ENCODE measurements at places on chromosomes 3 and 15.

GRCh38 chr3:149528340-149528650 lies 53.8 kb downstream of the TM4SF4 start:
- DNase-seq: no peak

- no peak for DNase-seq
Measured at GRCh38 chr3:47669026-47669749, 90.5 kb upstream of the CSPG5 start.

GRCh38 chr3:46874430-46874829 lies 3.1 kb upstream of the PTH1R start:
- DNase-seq: peak; percentile 55

GRCh38 chr3:89358281-89358680 lies 250.9 kb downstream of the EPHA3 start:
- DNase-seq: no peak

Measured in heart left ventricle (tissue), 16 donors.